ENCODE measurements at places on chromosomes 2 and 18.
A peak's percentile ranks its signal among the peaks of the same experiment; 100 is the strongest.

DNA sequence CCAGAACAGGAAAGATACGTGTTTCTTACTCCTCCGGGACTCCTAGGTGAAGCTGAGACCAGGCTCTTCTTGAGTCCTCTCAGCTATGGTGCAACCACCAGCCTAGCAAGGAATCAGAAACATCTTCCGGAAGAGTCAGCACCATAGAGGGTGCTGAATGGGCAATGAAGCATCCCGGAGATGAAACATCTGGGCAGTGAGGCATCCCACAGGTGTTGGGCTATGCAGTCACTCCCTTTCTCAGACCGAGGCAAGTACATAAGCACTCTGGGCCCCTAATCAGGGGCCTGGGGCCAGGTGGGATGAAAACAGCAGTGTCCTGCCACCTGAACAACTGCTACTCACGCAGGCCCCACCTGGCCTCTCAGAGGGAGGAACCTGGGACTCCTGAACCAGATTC is 1.4 kb upstream of the CAPN10 start:
- no peak for DNase-seq

GRCh38 chr2:85865539-85866164 is 23.1 kb downstream of the ST3GAL5 start:
- DNase-seq = no peak

DNA sequence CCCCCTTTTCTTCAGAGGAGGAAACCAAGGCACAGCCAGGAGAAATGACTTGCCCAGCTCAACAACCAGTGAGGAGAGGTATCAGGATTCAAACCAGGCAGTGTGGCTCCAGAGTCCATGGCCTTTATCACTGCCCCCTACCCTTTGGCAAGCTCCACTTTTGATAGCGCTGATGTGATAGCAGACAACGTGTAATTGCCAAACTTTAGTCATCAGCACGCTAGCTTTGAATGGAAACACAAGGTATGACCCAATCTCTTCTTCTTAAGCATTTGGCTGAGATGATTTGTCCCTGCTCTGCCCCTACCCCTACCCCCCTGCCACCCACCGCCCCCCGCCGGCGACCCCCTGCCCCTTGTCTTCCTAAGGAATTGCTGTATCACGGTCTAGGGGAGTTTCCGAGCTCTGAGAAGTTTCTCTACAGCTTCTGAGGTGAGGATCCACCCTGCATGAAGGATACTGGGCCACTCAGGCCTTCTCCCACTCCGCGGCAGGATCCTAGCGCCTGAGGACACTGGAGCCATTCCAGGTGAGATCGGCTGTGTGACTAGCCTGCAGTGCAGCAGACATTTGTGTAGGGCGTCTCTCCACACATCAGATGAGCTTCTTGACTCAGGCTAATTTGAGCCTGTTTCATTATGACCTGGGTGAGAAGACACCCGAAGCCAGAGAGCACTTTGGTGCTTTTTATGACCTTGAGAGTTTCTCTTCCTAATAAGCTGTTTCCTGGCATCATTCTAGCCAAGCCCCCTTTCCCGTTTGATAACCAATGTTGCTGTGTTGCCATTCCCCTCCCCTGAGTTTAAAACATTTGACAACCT is 75.1 kb upstream of the MAP4K4 start:
- DNase-seq = no peak

DNA sequence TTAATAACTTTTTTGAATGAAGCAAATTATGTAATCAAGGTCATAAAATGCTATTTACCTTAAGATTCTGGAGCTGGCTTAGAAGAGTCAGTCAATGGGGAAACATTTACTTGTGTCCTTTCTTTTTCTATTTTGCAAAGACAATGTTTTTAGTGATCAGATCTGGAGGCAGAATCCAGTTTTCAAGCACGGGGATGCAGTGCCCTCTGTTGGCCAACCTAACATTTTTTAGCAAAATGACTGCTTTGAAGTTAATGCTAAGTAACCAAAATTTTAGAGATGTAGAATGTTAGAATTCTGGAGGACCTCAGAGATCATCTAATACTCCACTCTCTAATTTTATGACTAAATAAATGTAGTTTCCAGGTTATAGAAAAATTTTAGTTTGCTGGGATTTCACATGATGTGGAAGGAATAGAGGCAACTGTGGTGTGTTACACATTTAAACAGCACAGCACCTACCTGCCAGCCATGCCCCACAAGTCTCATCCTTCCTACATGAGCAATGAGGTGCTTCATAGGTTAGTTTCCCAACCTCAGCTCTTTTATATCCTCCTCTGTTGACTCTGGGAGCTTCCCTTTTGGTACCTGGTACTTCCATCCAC is 23.6 kb upstream of the SLC9A4 start:
- DNase-seq = peak; percentile 37

DNA sequence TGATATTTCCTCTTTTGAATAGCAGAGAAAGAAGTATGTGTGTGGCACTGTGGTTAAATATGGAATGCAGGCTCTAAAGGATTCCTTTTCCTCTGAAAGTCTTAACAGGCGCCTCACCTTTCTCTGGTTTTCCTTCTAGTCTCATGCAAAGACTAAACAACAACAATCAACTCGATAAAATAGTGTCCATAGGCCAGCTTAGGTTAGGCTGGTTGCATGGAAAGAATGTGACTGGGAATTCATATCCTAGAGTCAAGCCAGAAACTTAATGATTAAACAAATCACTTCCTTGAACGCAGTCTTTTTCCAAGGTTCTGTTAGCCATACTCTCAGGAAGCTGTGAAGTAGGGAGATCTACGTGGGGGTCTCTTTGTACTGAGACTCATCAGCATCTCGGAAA is 800.8 kb upstream of the ID2 start:
- no peak for DNase-seq

DNA sequence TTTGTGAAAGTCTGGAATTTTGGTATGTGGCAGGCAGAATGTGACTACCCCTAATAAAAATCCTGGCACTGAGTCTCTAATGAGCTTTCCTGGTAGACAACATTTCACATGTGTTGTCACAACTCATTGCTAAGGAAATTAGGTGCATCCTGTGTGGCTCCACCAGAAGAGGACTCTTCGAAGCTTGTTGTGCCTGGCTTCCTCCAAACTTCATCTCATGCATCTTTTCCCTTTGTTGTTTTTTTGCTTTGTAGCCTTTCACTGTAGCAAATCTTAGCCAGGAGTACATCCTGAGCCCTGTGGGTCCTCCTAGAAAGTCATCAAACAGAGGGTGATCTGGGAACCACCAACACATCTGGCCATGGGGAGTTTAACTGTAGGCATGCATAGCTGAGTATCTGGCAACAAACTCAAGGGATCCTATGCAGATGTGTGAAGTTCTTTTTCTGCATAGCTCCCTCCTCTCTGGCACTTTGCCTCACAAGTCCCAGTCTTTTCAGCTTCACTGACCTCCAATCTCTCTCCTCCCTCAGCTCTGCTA is 42.1 kb upstream of the SERTAD2 start:
- DNase-seq = no peak

DNA sequence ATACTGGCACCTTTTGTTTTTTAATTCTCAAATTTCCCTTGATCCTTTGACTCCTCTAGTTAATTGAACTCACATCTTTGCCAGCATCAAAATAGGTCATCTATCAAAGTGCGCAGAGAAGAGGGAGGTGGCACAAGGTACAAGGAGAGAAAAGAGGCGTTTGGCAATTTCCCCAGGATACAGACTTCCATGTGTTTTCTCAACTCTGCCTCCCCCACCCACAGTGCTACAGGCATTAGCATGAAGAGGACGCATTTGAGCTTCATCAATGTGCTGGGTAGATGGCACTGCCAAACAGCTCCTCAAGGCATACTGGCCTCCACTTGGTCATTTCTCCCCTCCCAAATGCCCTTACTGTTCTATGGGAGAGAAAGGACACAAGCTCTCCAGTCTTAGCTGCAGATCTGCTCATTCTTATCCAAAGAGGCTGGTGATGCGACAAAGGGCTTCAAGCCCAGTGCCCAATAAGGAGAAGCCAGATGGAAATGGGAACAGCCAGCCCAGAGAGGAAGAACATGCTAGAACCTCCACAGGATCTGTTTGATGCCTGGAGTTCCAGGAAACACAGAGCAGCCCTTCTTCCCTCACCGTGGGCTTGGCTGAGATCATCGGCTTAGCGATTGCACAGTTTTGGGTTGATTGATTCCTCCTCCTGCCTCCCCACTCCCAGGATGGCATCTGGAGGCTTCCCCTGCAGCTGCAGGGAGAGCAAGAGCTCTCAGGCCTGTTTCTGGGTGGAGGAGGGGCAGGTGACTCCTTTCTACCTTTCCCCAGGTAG is 144.7 kb upstream of the SMAD2 start:
- DNase-seq = no peak

DNA sequence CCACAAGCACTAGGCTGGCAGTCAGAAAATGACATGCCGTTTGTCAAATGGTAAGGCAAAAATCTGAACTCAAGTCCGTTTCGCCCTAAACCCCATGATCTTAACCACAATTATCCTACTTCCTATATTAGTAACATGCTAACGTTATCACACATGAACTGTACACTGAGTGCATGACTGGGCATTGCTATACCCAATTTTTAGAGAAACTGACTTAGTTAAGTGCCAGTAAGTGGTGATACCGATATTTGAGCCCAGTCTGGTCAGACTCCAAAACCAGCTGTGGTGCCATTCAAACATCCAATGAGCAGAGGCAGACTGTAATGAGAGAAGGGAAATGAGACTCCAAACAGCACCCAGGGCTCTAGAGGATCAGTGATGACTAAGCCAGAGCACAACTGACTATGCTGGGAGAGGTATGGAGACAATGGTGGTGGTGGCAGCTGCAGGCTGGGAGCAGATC is 311.7 kb upstream of the PKDCC start:
- DNase-seq = no peak

- no peak for DNase-seq
Measured at GRCh38 chr2:190786404-190787166, 94.0 kb upstream of the GLS start.
